ENCODE measurements at places on chromosomes 3 and 15.

DNA sequence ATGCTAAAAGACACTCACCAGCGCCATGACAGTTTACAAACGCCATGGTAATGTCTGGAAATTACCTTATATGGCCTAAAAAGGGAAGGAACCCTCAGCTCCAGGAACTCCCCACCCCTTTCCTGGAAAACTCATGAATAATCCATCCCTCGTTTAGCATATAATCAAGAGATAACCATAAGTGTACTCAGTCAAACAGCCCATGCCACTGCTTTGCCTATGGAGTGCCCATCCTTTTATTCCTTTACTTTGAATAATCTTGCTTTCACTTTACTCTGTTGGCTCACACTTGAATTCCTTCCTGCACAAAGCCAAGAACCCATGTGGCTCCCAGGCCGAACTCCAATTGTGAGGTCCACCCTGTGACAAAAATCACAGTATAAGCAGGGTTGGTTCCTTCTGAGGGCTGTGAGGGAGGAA is 19.1 kb upstream of the FSTL1 start:
- no peak for DNase-seq

GRCh38 chr15:61033319-61033718 is 195.8 kb downstream of the RORA start:
- no peak for DNase-seq

GRCh38 chr3:55951388-55951787 is 464.3 kb upstream of the WNT5A start:
- DNase-seq: no peak

- peak; percentile 51 for DNase-seq
These were observed at the start of the genes CCR5AS and CCRL2 for GRCh38 chr3:46406788-46407611. CCR5AS (minus strand) TSS chr3:46407066. CCRL2 (plus strand) TSS chr3:46407259; CDS start chr3:46408080, 821 bp downstream.

GRCh38 chr3:22121068-22121701 is 370.2 kb upstream of the ZNF385D start:
- no peak for DNase-seq

GRCh38 chr3:115877615-115877899 is 254.2 kb downstream of the GAP43 start:
- DNase-seq: no peak

DNA sequence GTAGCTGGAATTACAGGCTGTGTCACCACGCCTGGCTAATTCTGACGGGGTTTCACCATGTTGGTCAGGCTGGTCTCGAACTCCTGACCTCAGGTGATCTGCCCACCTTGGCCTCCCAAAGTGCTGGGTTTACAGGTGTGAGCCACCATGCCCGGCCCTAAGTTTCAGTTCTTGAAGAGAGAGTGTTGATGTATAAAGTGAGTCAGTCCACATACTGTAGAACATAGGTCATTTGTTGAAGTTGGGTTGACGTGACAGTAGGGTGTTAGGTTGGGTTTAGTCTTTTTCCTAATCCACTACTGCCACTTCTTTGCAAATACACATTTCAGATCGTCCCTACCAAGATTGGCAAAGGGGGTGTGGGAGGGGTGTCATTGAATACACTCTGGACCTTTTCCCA is 15.2 kb downstream of the DNAJC19 start:
- DNase-seq: no peak

DNA sequence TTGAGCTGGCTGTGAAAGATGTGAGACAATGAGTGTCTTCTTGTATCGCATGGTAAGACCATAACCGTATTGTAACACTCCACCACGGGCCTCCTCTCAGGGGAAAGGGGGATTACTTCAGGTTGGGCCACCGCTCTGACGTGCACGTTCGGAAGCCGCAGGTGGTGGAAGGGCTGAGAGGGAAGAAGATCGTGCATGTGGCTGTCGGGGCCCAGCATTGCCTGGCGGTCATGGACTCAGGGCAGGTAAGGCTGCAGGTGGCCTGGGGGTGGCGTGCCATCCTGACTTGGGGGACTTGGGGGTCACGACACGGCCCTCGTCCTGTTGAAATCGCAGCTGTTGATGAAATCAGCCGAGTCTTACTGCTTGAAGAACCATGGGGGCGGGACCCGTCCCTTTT is 87.3 kb upstream of the FAN1 start:
- DNase-seq: no peak

DNA sequence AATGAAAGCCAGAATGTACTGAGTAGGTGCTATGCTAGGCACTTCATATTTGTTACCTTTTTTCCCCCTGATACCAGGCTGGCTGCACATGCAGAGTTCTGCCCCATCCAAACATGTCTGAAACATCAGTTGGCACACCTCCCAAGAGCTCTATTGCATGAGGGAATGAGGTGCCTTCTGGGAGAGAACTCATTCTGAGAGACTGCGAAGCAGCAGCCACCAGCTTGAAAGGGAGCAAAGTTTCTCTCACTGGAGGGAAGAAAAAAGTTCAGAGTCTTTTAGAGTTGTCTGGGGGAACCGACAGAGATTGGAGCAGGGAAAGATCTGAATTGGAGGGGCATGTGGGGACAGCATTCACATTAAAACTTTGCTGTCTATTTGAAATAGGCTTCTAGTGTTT is 84.1 kb downstream of the AGBL1 start:
- DNase-seq: no peak

- peak; percentile 28 for DNase-seq
These were observed 69.9 kb upstream of the TNFSF10 start for GRCh38 chr3:172592898-172593669.

DNA sequence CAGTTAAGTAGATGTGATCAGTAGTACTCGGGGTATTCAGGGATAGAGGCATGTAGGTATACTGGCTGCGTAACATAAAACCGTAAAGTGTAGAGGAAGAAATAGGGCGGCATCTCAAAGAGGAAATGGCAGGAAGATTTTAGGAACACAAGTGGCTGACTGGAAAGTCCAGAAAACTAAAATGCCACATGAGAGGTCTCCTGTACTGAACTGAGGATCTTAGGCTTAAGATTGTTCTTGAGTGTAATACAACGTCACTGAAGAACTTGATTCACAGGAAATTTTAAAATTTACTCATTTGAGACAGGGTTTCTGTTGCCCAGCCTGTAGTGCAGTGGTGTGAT is 2.3 kb upstream of the LMLN start:
- DNase-seq: no peak

GRCh38 chr15:34359416-34359815 is 7.6 kb downstream of the LPCAT4 start:
- DNase-seq: no peak

GRCh38 chr15:48647962-48648361 is 2.5 kb upstream of the FBN1 start:
- DNase-seq: no peak

DNA sequence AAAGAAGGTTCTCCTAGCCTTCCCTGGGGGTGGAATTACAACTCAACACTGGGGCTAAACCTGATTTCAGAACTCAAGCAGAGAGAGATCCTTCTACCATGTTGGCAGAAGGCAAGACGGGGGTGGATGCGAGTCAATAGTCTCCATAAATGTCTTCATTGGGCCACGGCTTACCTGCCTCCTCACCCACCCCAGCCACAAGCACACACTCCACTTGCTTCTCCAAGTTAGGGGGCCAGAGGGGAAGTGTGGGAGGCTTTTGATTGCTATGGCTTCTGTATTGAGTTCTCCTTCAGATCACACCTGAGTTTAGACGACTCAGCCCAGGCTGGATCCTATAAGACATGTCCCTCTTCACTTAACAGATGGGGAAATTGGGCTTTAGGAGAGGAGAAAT is 178.9 kb downstream of the UACA start:
- no peak for DNase-seq

DNA sequence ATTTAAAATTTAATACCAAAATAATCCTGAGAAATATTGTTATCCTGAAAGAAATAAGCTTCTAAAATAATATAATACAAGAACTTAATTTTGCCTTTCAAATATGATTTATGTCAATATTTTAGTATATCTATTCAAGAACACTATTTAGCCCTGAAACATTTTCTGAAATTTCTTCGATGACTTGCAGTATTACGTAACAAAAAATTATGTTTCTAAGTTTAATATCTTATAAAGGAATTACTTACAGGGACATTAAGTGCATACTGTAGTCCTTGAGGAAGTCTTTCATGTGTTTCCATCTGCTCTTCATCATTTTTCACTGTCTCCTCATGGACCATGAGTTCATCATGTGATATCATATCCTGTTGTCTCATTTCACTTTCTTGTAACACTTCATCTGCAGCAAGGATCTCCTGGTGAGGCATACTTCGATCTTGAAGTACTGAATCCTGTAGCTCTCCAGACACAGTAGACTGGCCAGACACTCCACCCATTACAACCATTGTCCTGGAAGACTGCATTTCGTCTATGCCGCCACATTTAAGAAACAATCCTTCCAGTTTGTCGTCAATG is 62.0 kb downstream of the ZNF148 start:
- DNase-seq: no peak

DNA sequence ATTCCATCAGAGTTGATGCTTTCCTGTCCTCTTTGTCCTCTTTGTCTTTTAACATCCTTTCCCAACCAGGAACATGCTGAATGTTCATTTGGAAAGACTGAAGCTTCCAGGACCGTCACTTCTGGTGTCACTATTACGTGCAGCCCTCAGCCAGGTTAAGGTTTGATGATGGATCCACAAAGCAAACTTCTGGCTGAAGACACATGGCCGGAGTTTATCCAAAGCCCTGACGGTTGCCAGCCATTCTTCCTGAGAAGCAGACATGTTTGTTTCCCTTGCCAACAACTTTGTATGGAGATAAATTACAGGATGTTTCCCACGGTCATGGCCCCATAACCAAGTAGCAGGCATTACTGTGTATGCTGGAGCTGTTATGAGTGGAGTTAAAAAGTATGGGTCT is 236.9 kb downstream of the THSD4 start:
- no peak for DNase-seq

DNA sequence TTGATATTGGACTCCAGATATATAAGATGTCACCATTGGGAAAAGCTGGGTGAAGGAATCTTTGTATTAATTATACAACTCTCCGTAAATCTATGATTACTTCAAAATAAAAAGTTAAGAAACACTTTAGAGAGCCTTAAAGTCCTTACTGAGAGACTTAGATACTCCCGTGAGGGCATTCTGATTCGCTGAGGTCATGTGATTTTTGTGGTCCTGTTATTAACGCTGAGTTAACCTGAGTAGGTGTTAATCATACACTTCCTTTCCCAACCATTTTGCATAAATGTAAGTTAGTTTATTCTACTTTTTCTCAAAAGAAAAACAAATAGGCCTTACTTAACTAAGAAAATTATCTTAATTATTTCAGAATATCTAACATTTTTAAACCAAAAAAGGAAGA is 67.1 kb upstream of the LMOD3 start:
- no peak for DNase-seq

Data from stimulated activated naive CD8-positive, alpha-beta T cell treated with anti-CD3 and anti-CD28 coated beads, Interleukin-15, Interleukin-2, amounts not matched to agents 100 U/mL and 50 U/mL, for 24 hours (primary cell).